Caudate nucleus (tissue), 63 donors: ENCODE measurements at places on chromosomes 5 and 9.

GRCh38 chr9:91844190-91844589, 105.8 kb downstream of the ROR2 start:
- DNase-seq = no peak

DNA sequence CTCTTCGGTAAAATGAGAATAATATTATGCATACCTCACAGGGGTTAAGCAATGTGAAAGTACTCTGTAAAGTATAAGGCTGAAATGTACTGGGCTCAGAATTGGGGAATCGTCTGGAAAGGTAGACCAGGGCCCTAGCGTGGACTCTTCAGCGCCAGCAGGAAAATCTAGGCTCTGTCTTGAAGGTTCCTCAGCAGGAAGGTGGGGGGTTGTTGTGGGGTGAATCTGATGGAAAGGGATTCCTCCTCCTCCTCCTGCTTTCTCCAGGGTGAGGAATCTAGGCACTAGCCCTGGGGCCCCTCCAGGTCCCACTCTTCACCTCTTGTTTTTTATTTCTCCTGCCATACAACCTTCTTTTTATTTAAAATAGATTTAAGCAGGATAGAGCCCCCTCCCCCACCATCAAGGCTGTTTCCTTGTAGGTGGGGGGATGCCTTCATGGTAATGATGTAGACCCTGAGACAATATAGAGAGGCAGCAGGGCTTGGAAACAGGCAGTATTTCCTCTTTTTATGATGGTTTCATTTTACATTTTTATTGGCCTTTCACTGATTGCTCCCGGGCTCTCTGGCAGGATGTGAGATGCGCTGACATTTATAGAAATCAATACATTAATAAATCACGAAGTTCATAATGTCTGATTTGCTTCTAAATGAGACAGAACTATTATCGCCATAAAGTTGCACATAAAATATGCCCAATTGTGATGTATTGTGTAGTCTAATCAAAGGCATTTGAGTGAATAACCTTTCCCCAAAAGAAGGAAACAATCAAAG, 78.9 kb upstream of the GABRP start:
- no peak for DNase-seq

DNA sequence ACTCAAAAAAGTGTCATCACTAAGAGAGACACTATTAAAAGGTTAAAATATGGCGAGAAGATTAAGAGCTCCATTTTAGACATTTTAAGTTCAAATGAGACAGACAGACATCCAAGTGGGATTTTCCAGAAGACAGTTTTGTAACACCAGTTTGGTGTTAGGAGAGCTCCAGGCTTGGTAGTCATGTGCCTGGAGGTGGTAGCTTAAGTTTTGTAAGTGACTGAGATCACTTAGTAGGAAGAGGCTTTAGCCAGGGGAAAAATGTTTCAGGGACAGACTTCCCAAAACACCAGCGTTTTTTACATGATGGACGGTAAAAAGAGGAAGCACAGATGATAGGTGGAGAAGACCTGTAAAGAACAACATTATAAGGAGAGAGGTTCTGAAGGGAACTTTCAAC, 150.3 kb downstream of the GIN1 start:
- DNase-seq = no peak

- DNase-seq = no peak
Measured at GRCh38 chr5:42598311-42598710, 158.3 kb upstream of the CCDC152 start.

- peak; percentile 33 for DNase-seq
Measured at GRCh38 chr9:134384811-134385479, 58.7 kb downstream of the RXRA start.

DNA sequence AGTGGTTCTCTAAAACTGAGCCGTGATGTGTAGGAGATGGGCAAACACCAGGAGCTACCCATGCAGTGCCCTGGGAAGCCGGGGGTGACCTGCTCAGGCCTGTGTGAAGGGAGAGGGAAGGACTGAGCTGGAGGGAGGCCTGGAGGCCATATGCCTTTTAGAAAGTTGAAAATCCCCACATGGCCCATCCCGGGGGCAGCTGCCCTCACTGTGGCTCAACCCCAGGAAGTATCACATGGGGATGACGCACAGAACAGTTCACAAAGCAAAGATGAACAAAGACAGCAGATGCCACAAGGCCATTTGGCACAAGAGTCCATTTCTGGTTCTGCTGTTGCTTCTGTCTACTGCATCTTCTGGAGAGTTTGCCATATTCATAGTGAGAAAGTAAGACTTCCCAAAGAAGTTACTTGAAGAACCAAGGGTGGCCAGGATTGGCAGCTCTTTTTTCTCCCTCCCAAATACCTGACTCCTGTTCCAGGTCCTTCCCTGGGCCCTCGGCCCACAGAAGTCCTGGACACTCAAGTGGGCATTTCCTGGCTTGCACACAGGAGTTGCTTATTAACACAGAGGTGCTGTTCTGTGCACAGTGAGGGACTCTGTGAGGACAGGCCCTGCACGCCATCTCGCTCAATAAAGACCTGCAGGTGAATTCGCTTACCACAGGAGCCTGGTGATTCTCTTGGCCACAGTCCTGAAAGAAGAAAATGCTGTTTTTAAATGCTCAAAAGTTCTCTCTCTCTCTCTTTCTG, 25.1 kb downstream of the ACSL6 start:
- DNase-seq = peak; percentile 19

- no peak for DNase-seq
Measured at GRCh38 chr9:129351058-129351641, 173.1 kb upstream of the IER5L start.

DNA sequence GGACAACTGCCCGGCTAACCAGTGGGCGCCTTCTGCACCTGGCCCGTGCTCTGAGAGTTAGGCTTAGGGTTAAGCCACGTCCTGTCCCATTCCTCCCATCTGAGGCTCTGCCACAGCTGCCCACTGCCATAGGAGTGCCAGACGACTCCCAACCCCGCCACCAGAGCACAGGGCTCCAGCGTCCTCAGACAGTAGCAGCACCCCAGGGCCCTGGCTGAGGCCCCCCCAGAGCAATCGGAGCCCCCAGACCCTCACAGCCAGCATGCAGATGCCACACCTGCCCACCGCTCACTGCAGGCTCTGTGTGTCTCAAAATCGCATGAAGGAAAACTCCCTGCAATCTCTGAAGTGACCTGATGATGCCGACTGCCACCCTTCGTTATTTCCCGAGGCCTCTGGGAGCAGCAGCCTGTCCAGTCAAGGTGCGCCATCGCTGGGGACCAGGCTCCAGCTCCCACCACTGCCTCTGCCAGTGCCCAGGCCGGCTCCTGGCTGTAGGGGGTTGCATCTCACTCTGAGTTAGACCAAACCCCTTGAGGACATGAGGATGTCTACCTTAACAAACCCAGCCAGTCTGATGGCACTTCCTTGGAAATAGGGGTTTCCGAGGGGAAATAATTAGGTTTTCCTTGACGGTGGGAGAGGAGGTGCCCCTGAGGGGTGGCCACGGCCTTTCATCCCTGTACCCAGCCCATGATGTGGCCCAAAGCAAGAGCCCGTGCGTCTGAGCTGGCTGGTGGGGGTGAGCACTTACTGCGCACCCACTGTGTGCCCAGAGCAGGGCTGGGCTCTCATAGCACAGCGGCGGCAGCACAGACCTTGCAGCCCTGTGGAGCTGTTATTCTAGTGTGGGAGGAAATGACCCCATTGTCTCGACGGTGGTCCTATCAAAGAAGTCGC, 58.0 kb upstream of the RNF130 start:
- no peak for DNase-seq
